ENCODE measurements at places on chromosomes 12 and 14. TPM values are rescaled to one million over a fixed set of nuclear protein-coding genes. Genes with fewer than 3 reads are reported as not detected.

GRCh38 chr12:116236148-116236731, 41.3 kb downstream of the MED13L start:
- peaks cover 39% of the 10 kb centered on the region for H3K4me1 ChIP-seq
- no peak overlapping the region for H3K27ac ChIP-seq
- H3K36me3 ChIP-seq: no peaks in the 10 kb centered on the region
- DNase-seq: no peak
- H3K4me3 ChIP-seq: no peak overlapping the region
- no peaks in the 10 kb centered on the region for H3K27me3 ChIP-seq

DNA sequence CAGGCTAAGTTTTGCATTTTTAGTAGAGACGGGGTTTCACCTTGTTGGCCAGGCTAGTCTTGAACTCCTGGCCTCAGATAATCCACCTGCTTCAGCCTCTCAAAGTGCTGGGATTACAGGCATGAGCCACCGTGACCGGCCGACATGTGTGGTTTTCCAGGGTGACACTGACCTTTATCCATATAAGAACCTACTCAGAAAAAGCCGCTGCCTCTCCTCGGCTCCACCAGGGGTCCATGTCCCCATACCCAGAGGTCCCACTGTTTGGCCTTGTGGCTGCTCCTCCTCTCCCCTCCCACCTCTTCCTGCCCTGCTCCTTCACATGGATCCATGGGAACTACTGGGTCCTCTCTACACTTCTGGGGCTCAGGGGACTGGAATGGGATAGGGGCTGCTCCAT, 64.6 kb downstream of the PTPN21 start:
- no peak for DNase-seq
- H3K27ac ChIP-seq: no peak overlapping the region
- peaks cover 4% of the 10 kb centered on the region for H3K4me1 ChIP-seq
- H3K4me3 ChIP-seq: no peak overlapping the region
- no peaks in the 10 kb centered on the region for H3K36me3 ChIP-seq

DNA sequence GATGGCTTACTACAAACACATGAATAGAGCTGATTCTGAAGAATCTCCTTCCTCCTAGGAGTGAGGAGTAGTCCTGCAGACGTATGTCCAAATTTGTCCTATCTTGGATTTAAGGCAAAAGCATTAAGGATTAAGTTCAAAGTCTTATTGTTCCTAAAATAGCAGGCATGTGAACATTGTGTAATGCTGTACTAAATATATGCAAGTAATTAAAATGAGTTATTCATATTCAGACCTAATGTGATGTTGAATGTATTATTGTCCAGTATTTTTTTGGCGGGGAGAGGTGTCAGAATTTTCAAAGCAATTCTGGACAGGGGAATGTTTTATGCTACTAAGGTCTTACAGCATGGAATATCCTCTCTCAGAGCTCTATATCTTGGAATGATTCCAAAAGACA, 60.7 kb upstream of the STK38L start:
- no peak for DNase-seq
- H3K27ac ChIP-seq: no peak overlapping the region
- no peaks in the 10 kb centered on the region for H3K36me3 ChIP-seq
- H3K4me3 ChIP-seq: no peak overlapping the region
- H3K27me3 ChIP-seq: no peaks in the 10 kb centered on the region

- H3K27me3 ChIP-seq: no peaks in the 10 kb centered on the region
- no peaks in the 10 kb centered on the region for H3K4me1 ChIP-seq
- H3K27ac ChIP-seq: no peak overlapping the region
- no peaks in the 10 kb centered on the region for H3K36me3 ChIP-seq
Observed at GRCh38 chr14:83887866-83888265, 1642.1 kb upstream of the FLRT2 start.

DNA sequence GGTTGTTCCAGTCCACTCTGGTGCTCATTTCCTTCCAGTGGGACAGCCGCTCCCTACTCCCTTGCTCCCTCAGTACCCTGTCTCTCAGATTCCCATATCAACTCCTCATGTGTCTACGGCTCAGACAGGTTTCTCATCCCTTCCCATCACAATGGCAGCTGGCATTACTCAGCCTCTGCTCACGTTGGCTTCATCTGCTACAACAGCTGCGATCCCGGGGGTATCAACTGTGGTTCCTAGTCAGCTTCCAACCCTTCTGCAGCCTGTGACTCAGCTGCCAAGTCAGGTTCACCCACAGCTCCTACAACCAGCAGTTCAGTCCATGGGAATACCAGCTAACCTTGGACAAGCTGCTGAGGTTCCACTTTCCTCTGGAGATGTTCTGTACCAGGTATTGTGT, 69.9 kb downstream of the RAD52 start:
- no peaks in the 10 kb centered on the region for H3K4me1 ChIP-seq
- no peaks in the 10 kb centered on the region for H3K27me3 ChIP-seq
- no peak for DNase-seq
- H3K4me3 ChIP-seq: no peak overlapping the region
- peaks cover 41% of the 10 kb centered on the region for H3K36me3 ChIP-seq

GRCh38 chr14:68888025-68888850, 90.9 kb downstream of the ACTN1 start:
- no peaks in the 10 kb centered on the region for H3K27me3 ChIP-seq
- H3K4me1 ChIP-seq: no peaks in the 10 kb centered on the region
- H3K27ac ChIP-seq: no peak overlapping the region
- no peak overlapping the region for H3K4me3 ChIP-seq

- H3K4me1 ChIP-seq: peaks cover 4% of the 10 kb centered on the region
- H3K4me3 ChIP-seq: no peak overlapping the region
- no peaks in the 10 kb centered on the region for H3K36me3 ChIP-seq
- H3K27ac ChIP-seq: peak overlapping the region; percentile 53
Observed at GRCh38 chr12:9169979-9170634, 38.1 kb downstream of the PZP start.

- DNase-seq: peak; percentile 23
- H3K27me3 ChIP-seq: no peaks in the 10 kb centered on the region
- H3K27ac ChIP-seq: peak overlapping the region; percentile 94
- peak overlapping the region; percentile 87 for H3K4me3 ChIP-seq
Observed at GRCh38 chr14:71321574-71322315, 414.5 kb downstream of the PCNX1 start.

GRCh38 chr12:11741434-11742092, 92.1 kb downstream of the ETV6 start:
- H3K36me3 ChIP-seq: no peaks in the 10 kb centered on the region
- no peak overlapping the region for H3K4me3 ChIP-seq
- H3K4me1 ChIP-seq: peaks cover 18% of the 10 kb centered on the region
- no peaks in the 10 kb centered on the region for H3K27me3 ChIP-seq

DNA sequence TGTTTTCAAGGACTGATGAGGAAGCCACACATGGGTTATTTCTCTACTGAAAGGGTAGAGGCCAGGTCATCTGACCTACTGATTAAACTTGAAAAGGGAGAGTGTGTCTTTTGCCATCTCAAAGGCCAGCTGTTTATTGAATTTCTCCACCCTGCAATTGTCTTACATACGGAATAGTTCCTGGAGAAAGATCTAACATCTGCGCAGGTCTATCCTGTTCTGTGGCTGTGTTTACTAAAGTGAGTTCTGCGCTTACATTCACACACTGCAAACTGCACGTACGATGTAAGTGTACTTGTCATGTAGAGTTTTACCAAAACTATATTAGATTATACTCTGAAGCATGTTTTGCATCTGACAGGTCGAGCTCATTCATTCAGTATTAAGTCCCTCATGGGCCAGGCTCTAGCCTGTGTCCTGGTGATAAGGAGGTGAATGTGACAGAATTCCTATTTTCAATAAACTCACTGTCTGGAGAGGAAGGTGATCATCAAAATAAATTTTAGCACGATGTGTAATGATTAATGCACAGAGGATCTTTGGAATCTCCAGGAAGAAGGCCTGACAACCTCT, 96.6 kb downstream of the PRKCH start:
- no peak overlapping the region for H3K4me3 ChIP-seq
- peaks cover 67% of the 10 kb centered on the region for H3K4me1 ChIP-seq
- H3K27me3 ChIP-seq: no peaks in the 10 kb centered on the region
- no peaks in the 10 kb centered on the region for H3K36me3 ChIP-seq
- peak overlapping the region; percentile 55 for H3K27ac ChIP-seq

DNA sequence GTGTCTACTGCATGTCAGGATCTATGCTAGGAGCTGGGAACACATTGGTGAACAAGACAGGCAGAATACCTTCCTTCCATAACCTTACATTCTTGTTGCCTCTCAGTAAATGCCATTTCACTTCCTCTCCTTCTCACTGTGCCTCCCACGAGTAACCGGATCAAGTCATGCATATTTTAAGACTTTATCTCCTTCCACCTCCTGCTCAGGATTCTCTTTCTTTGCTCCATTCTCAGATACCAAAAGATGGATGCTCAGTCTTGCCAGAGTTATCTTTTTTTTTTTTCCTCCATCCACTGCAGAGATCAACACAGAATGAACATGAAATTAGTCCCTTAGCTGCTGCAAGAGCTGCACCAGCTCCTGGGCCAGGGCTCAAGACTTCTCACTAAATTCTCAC, 20.0 kb upstream of the APPL2 start:
- H3K4me3 ChIP-seq: no peak overlapping the region
- H3K36me3 ChIP-seq: no peaks in the 10 kb centered on the region
- no peaks in the 10 kb centered on the region for H3K4me1 ChIP-seq
- no peak for DNase-seq

GRCh38 chr12:108205864-108206263, 76.8 kb downstream of the WSCD2 start:
- H3K27me3 ChIP-seq: no peaks in the 10 kb centered on the region
- no peak overlapping the region for H3K4me3 ChIP-seq
- H3K36me3 ChIP-seq: no peaks in the 10 kb centered on the region
- no peak for DNase-seq

DNA sequence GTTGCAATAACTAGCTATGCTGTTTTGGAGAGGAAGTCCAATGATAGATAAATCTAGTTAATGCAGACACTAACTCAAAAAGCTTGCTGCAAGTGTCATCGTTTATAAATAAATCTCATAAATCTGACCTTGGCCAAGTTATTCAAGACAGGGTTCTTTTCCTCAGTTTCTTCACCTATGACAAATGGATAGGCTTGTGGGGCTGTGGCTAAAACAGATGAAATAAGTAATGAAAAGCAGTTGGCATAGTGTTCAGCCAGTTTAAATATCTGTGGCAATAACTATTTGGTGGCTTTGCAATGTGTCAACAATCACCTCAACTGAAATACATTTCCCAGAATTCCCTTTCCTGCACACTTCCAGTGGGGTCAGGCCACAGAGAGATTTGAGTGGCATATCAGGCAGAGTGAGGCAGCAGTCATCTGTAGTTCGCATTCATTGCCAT, 169.9 kb downstream of the DYRK2 start:
- no peak for DNase-seq
- no peak overlapping the region for H3K27ac ChIP-seq
- no peaks in the 10 kb centered on the region for H3K27me3 ChIP-seq
- H3K36me3 ChIP-seq: no peaks in the 10 kb centered on the region
- no peak overlapping the region for H3K4me3 ChIP-seq
- H3K4me1 ChIP-seq: no peaks in the 10 kb centered on the region

GRCh38 chr12:114408471-114408885, 2.5 kb upstream of the TBX5 start:
- H3K27ac ChIP-seq: peak overlapping the region; percentile 77
- DNase-seq: peak; percentile 42
- H3K4me1 ChIP-seq: peaks cover 8% of the 10 kb centered on the region
- H3K4me3 ChIP-seq: peak overlapping the region; percentile 37
- H3K36me3 ChIP-seq: no peaks in the 10 kb centered on the region

- H3K4me3 ChIP-seq: no peak overlapping the region
- H3K27me3 ChIP-seq: no peaks in the 10 kb centered on the region
- H3K4me1 ChIP-seq: no peaks in the 10 kb centered on the region
- no peak overlapping the region for H3K27ac ChIP-seq
- DNase-seq: no peak
Observed at GRCh38 chr12:74415633-74416032, 122.0 kb upstream of the ATXN7L3B start.

DNA sequence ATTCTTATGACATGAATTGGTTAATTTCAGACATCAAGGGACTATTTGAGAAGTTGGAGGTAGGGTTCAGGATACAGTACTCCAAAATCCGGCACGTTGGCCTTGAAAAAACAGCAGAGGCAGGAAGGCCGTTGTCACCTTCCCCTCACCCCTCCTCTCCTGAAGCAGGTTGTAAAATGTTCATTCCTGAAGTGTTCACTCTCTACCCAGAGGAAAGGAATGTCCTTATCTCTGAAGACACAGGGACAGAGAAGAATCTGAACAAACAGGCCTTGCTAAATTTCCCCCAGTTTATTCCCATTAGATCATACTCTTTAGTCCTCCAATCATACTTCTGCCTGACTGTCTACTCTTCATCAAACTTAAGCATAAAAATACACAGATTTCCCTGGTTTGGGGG, 313.6 kb downstream of the ZFP36L1 start:
- DNase-seq: no peak
- H3K36me3 ChIP-seq: no peaks in the 10 kb centered on the region
- no peak overlapping the region for H3K4me3 ChIP-seq
- H3K27me3 ChIP-seq: no peaks in the 10 kb centered on the region
- peaks cover 11% of the 10 kb centered on the region for H3K4me1 ChIP-seq
- H3K27ac ChIP-seq: no peak overlapping the region

GRCh38 chr12:104477510-104478390, 21.0 kb downstream of the CHST11 start:
- H3K4me1 ChIP-seq: peaks cover 35% of the 10 kb centered on the region
- DNase-seq: no peak
- peak overlapping the region; percentile 65 for H3K27ac ChIP-seq
- peaks cover 2% of the 10 kb centered on the region for H3K36me3 ChIP-seq
- no peaks in the 10 kb centered on the region for H3K27me3 ChIP-seq

DNA sequence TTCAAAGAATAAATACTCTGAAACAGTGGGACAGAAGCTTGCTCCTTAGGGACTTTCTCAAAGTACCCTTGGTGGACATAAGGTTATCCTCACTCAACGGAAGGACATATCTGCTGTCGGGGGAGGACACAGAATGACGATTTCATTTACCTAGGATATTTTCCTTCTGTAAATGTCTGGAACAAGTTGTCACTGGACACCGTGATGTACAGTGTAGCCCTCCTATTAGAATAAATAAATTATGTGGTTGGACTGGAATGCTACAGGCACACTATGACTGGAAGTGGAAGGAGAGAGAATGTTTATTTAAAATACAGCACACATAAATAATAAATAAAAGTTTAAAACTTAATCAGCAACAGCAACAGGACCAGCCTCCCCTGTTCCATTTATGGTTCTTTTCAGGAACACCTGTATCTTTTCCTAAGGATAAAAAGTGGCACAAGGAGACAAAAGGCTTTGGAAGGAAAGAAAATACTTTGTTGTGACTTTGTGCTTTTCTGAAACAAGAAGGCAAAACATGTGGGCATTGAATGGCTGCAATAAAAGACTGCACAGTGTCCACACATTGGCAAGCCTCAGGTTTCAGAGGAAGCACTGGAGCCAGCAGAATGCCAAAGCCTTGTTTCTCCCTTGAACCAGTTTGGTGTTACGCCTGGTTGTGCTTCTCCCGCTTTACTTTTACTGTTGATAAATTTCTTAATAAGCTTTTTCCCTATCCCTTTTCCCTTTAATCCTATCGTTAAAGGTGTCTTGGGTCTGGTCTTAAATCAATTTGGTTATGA, 36.8 kb downstream of the FGD4 start:
- H3K27ac ChIP-seq: no peak overlapping the region
- DNase-seq: no peak
- H3K36me3 ChIP-seq: no peaks in the 10 kb centered on the region
- H3K4me1 ChIP-seq: peaks cover 8% of the 10 kb centered on the region
- H3K27me3 ChIP-seq: no peaks in the 10 kb centered on the region

TEX52 gene
- total RNA-seq: not detected

NFKBIA gene
- 562 TPM for total RNA-seq

PMCH gene
- total RNA-seq: not detected

PTGDR gene
- 2.1 TPM for total RNA-seq

GPHN gene
- 28.2 TPM for total RNA-seq

HAL gene
- total RNA-seq: 7.1 TPM

KRT6C gene
- not detected for total RNA-seq

Measured in upper lobe of left lung (tissue), 6 donors.